ENCODE measurements at places on chromosomes 2 and 18. TPM values are rescaled to one million over a fixed set of nuclear protein-coding genes. Genes with fewer than 3 reads are reported as not detected.

The TMEM178A gene
- not detected for total RNA-seq

The LGALSL gene
- total RNA-seq = 0.22 TPM

The FBXO36 gene
- 0.29 TPM for total RNA-seq

The LRRTM4 gene
- total RNA-seq = not detected

The VIT gene
- total RNA-seq = not detected

The DTNB gene
- total RNA-seq = 0.81 TPM

The TMEM247 gene
- 4.7 TPM for total RNA-seq

The G6PC2 gene
- not detected for total RNA-seq

The DSC2 gene
- 11.8 TPM for total RNA-seq

DNA sequence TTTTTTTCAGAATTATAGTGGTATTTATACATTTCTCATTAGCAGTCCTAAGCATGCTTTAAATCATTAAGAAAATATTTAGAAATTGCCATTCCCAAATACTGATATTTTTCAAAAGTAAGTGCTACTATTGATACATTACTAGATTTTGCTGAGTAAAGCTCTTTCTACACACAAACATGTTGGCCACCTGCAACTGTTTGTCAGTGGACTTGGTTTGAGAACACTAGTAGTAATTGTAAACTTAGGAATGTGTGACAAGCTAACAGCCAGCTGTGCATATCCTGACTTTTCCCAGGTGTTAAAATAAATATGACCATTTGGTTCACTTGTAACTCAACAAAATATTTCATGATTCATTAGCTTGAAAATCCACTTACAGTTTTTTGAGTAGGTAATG, 103.1 kb downstream of the MSTN start:
- no peak overlapping the region for H3K27ac ChIP-seq
- H3K4me3 ChIP-seq = no peak overlapping the region
- H3K27me3 ChIP-seq = no peaks in the 10 kb centered on the region
- H3K36me3 ChIP-seq = no peaks in the 10 kb centered on the region

DNA sequence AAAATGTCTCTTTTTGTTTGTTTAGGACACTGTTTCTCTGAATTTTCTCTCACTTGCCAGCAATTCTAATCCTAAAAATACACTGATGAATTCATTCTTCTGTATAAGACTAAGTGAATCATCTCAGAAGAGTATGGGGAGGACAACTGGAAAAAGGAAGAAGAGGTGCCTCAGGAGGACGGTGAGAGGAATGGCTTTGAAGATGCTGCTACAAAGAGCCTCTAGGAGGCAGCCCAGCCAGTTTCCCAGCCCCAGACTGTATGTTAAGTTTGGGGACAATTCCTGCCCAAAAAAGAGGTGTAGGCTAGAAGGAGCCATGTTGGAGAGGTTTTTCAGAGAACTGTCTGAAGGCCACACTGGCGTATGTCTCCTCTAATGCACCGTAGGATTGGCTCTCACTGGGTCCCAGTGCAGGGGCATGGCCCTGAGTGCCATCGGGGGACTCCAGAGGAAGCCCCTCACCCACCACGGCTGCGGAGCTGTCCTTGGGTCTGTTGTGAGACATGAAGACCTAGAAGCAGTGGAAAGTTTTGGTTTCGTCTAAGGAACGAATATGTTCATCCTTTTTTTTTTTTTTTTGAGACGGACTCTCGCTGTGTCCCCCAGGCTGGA, 3.1 kb upstream of the SDC1 start:
- no peak for DNase-seq
- H3K36me3 ChIP-seq = no peaks in the 10 kb centered on the region
- peaks cover 8% of the 10 kb centered on the region for H3K27me3 ChIP-seq
- H3K4me3 ChIP-seq = no peak overlapping the region

DNA sequence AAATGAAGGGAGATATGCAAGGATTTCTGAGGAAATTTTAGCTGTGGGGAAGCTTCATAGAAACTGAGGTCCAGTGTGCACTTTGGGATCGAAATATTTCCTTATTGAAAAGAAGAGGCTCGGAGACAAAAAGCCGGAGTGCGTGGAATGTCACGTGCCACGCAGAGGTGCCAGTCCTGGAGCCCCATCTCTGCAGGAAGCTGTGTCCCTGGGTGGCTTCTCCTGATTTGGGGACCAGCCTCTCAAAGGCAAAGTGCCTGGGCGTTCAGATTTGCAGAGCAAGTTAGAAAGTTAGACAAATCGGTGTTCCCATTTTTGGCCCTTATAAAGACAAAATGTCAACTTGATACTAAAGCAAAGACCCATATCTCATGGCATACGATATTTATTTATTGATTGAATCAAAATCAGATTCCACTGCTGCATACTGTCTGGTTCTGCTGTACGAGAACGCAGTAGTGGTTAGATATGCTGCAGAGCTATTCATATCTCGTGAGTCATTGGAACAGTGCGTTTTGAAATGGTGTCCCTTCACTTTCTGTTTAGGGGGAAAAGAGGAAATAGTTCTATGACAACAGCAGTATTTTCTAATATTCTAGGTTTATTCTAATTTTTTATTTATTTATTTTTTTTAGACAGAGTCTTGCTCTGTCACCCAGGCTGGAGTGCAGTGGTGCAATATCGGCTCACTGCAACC, 9.1 kb upstream of the ATG16L1 start:
- H3K36me3 ChIP-seq = no peaks in the 10 kb centered on the region
- no peaks in the 10 kb centered on the region for H3K27me3 ChIP-seq
- DNase-seq = no peak

DNA sequence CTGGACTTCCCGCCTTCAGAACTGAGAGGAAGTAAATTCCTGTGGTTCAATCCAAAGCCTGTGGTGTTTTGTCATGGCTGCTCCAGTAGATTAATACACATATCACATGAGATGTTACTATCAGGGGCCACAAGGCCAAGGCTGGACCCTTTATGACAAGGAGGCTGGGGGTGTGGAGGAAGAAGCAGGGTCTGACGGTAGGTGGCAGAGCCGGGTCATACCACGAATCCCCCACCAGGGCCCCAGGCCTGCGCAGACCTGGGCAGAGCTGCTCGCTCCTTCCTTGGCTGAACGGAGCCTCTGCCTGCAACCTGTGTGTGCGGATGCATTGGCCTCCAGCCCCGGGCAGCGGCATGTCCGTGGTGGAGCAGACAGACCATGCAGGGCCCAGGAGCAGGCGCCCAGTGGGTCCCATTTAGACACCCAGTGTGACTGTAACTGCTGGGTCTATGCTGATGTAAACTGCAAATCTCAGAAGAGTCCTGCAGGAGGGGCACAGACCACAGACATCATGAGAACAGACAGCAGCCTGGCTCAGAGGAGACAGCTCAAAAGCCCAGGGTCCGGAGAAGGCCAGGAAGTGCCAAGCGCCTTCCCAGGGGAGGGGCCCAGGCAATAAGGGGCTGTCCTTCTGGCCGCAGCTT, 155.2 kb downstream of the PXDN start:
- H3K27me3 ChIP-seq = peaks cover 35% of the 10 kb centered on the region
- DNase-seq = no peak
- no peaks in the 10 kb centered on the region for H3K4me1 ChIP-seq
- no peak overlapping the region for H3K27ac ChIP-seq
- H3K4me3 ChIP-seq = no peak overlapping the region

GRCh38 chr2:9473308-9473984, 905 bp upstream of the IAH1 start:
- no peak for DNase-seq
- no peak overlapping the region for H3K4me3 ChIP-seq
- no peaks in the 10 kb centered on the region for H3K4me1 ChIP-seq
- peaks cover 42% of the 10 kb centered on the region for H3K36me3 ChIP-seq
- no peak overlapping the region for H3K27ac ChIP-seq
- H3K27me3 ChIP-seq = no peaks in the 10 kb centered on the region

DNA sequence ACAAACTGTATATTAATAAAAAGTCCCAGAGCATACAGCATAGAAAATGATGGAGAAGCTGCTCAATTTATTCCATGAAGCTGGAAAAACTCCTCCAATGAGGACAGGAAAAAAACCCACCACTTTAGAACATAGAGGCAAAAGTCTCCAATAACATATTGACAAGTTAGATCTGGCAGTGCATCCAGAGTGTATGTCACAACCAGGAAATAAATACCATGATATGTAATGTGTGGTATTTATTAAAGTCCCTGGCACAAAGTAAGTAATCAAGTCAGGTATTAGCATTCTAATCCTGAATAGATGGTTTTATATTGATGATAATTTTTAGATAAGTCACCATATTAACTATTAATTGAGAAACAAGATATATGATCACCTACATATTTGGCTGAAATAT, 427.3 kb upstream of the HS6ST1 start:
- DNase-seq = no peak
- H3K4me3 ChIP-seq = no peak overlapping the region
- peaks cover 16% of the 10 kb centered on the region for H3K27me3 ChIP-seq
- H3K36me3 ChIP-seq = no peaks in the 10 kb centered on the region
- no peak overlapping the region for H3K27ac ChIP-seq
- H3K4me1 ChIP-seq = no peaks in the 10 kb centered on the region

GRCh38 chr18:47831351-47831750, 99.1 kb downstream of the SMAD2 start:
- no peak overlapping the region for H3K4me3 ChIP-seq
- H3K27me3 ChIP-seq = no peaks in the 10 kb centered on the region
- no peaks in the 10 kb centered on the region for H3K36me3 ChIP-seq
- no peak overlapping the region for H3K27ac ChIP-seq
- H3K4me1 ChIP-seq = no peaks in the 10 kb centered on the region

- DNase-seq = no peak
- H3K27ac ChIP-seq = no peak overlapping the region
- H3K36me3 ChIP-seq = no peaks in the 10 kb centered on the region
Observed at GRCh38 chr18:31233621-31234275, 71.1 kb upstream of the DSC1 start.

GRCh38 chr2:207494137-207494536, 35.6 kb upstream of the CREB1 start:
- no peak overlapping the region for H3K4me3 ChIP-seq
- H3K4me1 ChIP-seq = peaks cover 17% of the 10 kb centered on the region
- H3K27ac ChIP-seq = no peak overlapping the region
- no peaks in the 10 kb centered on the region for H3K27me3 ChIP-seq
- no peak for DNase-seq

- H3K36me3 ChIP-seq = no peaks in the 10 kb centered on the region
- H3K27ac ChIP-seq = no peak overlapping the region
- H3K27me3 ChIP-seq = no peaks in the 10 kb centered on the region
- no peak for DNase-seq
- H3K4me3 ChIP-seq = no peak overlapping the region
Observed at GRCh38 chr2:73825408-73825807, 3.4 kb upstream of the STAMBP start.

DNA sequence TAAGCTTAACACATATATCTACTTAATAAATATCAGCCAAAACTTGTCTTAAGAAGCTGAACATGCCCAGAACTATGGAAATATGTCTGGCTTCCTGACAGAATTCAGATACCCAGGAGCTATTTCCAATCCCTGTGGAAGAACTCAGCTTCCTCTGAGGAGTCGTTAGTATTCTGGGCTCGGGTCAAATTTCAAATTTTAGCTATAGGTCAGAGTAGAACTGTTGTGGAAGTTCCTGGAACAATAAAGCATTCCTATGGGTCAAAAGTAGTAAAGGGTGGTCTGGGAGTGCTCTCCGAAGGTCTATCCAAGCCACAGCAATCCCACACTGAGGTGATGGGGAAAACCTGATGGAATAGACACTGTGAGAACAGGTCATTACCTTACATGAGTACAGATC, 342.7 kb upstream of the CHST9 start:
- H3K27ac ChIP-seq = no peak overlapping the region
- no peaks in the 10 kb centered on the region for H3K36me3 ChIP-seq
- H3K4me1 ChIP-seq = no peaks in the 10 kb centered on the region
- H3K4me3 ChIP-seq = no peak overlapping the region
- H3K27me3 ChIP-seq = no peaks in the 10 kb centered on the region

- no peaks in the 10 kb centered on the region for H3K4me1 ChIP-seq
- DNase-seq = no peak
- no peak overlapping the region for H3K4me3 ChIP-seq
- H3K27me3 ChIP-seq = peaks cover 9% of the 10 kb centered on the region
- H3K27ac ChIP-seq = no peak overlapping the region
Observed at GRCh38 chr18:22606563-22607283, 189.0 kb upstream of the CTAGE1 start.

DNA sequence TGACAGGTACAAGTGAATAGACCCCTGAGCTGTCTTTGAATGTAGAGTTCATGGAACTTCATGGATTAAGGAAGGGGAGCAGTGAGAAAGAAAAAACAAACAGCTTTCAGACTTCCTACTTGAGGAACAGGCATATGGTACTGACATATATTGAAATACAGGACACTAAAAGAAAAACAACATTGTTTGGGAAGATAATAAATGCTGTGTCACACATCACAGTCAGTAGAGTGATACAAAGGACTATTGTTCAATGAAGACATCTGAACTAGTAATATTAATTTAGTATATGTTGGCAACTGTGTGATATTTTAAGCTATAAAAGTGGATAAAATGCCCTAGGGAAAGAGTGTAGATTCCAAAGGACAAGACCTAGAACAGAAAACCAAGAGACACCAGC, 3.3 kb downstream of the DSC2 start:
- no peak overlapping the region for H3K4me3 ChIP-seq
- no peak for DNase-seq
- H3K27me3 ChIP-seq = no peaks in the 10 kb centered on the region

GRCh38 chr2:187264612-187265011, 183.4 kb downstream of the CALCRL start:
- H3K36me3 ChIP-seq = no peaks in the 10 kb centered on the region
- H3K4me3 ChIP-seq = no peak overlapping the region
- DNase-seq = no peak
- H3K4me1 ChIP-seq = no peaks in the 10 kb centered on the region
- H3K27ac ChIP-seq = peak overlapping the region; percentile 44
- no peaks in the 10 kb centered on the region for H3K27me3 ChIP-seq

DNA sequence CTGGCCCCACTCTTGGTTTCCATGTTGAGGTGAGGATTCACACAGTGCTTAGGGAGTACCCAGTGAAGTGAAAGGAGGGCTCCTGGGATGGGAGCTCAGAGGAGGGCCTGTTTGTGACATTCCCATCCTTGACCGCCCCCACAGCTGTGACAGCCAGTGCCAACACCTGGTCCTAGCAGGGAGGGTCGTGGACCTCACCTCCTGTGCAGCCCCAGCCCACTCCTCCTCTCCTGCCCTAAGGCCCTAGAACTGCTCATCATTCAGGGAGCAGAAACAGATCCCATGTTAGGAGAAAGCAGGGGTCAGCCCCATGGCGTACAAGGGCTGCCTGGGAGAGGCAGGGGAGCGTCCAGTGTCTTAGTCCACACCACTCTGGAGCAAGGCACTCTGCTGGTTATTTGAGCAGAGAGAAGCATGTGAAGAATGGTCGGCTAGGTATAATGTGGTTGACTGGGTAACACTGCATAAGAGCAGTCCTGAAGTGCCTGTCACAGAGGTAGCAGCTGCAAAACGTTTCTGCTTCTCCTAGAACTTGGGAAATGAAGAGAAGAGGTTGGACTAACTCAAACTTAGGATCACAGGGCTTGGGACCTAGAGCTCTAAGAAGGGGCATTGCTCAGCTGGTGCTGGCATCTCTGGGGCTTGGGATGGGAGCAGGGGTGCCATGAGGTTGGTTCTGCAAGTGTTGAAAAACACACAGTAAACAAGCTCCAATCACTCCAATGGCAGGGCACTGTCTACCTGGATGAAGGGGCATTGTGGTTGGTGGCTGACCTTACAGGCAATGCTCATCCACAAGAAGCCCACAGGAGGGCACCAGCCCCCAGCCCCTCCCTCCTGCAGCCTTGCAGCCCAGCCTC, 55.6 kb downstream of the FAM168B start:
- no peak for DNase-seq
- H3K27me3 ChIP-seq = peaks cover 33% of the 10 kb centered on the region
- H3K36me3 ChIP-seq = no peaks in the 10 kb centered on the region
- H3K4me1 ChIP-seq = peaks cover 14% of the 10 kb centered on the region
